ELF-1 (cell line): ENCODE measurements at places on chromosomes 2 and 18.

- no peak for DNase-seq
These were observed 61.0 kb downstream of the ERBB4 start for GRCh38 chr2:212477571-212477970.

GRCh38 chr2:202541137-202541536, 93.6 kb upstream of the FAM117B start:
- DNase-seq: no peak

DNA sequence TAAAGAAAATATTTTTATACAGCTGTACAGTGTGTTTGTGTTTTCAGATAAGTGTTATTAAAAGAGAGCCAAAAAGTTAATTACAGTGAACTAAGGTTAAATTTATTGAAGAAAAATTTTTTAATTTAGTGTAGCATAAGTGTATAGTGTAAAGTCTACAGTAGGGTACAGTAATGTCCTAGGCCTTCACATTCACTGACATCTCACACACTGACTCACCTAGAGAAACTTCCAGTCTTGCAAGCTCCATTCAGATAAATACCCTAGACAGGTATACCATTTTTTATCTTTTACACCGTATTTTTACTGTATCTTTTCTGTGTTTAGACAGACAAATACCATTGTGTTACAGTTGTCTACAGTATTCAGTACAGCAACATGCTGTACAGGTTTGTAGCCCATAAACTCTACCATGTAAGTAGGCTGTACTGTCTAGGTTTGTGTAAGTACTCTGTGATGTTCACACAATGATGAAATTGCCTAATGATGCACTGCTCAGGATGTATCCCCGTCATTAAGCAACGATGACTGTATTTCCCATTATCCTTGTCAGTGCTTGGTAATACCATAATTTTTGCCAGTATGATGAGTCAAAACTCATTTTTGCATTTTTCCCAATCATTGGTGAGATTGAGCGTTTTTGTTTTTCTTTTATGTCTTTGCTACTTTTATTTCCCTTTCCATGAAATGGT, 48.2 kb upstream of the B3GNT2 start:
- DNase-seq: no peak

DNA sequence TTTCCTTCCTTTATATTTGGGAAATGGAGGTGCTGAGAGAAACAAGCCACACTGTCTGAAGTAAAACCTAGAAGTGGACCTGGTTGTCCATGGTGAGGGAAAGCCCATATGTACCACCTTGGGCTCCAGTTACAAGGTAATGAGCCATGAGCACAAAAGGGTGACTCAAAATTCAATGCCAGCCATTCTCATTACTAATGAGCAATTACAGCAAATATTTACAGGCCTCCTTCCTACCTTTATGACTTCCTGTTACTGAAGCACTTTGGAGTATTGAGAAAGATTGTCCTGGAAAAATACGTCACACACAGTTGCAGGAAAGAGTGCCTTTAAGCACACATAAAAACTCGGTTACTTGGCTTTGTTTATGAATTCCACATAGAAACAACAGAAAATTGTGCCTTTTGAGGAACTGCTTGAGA, 9.1 kb downstream of the EPAS1 start:
- DNase-seq: no peak

DNA sequence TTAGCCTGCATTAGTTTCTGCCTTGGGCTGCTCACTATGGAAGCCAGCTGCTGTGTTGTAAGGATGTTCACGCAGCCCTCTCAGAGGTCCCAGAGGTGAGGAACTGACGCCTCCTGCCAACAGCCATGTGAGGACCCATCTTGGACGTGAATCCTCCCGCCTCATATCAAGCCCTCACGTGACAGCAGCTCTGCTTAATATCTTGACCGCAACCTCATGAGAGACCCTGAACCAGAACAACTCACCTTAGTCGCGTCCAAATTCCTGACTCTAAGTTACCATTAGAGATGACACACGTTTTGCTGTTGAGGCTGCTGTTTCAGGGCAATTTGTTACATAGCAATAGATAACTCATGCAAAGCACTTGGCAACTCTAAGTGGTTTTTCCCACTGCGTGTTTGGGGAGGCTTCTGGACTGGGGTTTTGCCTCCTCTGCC, 97.7 kb downstream of the TMEM17 start:
- no peak for DNase-seq

DNA sequence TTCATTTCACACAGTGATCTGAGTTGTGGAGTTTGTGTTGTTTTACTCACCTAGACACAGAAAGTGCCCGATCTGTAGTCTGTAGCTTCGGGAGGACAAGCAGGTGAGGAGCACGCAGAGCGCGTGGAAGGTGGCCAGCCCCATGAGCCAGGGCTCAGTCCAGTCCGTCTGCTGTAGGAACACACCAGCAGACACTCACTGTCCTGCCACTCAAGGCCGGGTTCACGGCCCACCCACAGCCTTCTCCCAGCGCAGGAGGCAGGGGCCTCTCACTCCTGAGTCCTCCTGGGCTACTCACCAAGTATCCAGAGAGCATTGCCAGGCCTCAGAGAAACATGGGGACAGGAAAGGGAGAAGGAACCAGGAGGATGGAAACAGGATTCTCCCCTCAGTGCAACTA, 1.7 kb downstream of the TMEM18 start:
- DNase-seq: no peak

DNA sequence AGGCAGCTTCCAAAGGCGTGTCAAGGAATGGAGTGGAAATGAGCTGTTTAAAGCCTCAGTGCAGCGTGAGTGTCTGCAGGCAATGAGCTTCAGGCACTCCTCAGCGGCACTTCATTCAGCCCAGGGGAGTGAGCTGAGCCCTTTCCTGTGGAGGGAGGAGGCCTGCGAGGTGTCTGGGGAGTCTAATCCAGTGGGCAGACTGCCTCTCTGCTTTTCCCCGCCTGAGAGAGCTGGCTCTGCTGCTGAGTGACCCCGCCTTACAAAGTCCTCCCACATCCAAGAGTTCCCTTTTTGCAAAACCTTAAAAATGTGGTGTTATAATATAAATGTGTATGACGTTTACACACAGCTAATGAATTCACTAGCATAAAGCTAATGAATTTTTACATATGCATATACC, 7.0 kb upstream of the LDLRAD4 start:
- no peak for DNase-seq

- DNase-seq: no peak
These were observed 1.9 kb upstream of the CRACDL start for GRCh38 chr2:98937906-98938305.

GRCh38 chr2:20585359-20585709, 65.6 kb downstream of the HS1BP3 start:
- no peak for DNase-seq

- no peak for DNase-seq
These were observed 11.9 kb downstream of the ZNF516 start for GRCh38 chr18:76482971-76483691.

DNA sequence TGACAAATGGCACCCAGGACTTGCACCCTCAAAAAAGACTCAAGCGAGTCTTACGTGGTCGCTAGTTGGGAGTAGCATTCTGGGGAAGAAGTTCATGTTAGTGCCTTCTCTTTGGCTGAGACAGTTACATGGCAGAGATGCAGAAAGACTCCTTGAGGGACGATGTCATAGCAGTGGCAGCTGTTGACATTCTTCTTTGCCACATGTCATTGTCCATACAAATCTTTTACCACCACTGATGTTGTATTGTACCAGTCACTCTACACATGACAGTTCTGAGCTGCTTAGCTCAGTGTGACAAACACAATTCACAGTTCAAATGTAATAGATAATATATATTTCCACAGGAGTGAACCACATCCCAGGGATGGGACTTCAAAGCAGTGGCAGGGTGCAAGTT, 197.1 kb downstream of the TCF4 start:
- no peak for DNase-seq

GRCh38 chr2:24972315-24972961, 683 bp upstream of the DNAJC27 start:
- peak; percentile 36 for DNase-seq

GRCh38 chr18:49728542-49728941, 84.8 kb downstream of the ACAA2 start:
- DNase-seq: peak; percentile 86

- DNase-seq: no peak
These were observed 70.1 kb downstream of the BCL11A start for GRCh38 chr2:60483401-60483800.

DNA sequence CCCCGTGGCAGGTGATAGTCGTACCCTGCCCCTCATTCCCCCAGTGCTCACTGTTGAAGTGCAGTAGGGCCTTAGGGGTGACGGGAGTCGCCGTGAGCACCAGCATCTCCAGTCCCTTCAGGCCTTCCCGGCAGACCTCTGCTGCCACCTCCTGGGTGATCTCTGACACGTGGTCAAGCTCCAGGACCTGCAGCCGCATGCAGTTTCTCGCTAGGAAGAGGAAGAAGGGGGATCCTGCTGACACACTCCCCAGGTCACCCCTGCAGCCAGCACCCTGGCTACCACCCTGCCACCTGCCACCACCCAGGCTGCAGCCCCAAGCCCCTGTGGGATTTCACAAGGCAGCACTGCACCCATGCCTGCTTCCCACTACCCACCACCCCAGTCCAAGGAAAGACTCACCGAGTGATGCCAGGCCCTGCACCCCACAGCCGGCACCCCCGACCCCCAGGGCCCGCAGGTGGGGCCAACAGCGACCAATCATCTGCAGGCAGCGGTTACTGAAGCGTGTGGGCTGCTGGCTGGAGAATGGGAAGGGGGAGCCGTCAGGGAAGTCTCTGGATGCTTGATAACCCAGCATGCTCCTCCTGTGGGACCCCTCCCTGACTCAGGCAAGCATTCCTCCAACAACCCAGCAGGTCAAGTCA, 23.8 kb downstream of the FBXO41 start:
- DNase-seq: peak; percentile 74

DNA sequence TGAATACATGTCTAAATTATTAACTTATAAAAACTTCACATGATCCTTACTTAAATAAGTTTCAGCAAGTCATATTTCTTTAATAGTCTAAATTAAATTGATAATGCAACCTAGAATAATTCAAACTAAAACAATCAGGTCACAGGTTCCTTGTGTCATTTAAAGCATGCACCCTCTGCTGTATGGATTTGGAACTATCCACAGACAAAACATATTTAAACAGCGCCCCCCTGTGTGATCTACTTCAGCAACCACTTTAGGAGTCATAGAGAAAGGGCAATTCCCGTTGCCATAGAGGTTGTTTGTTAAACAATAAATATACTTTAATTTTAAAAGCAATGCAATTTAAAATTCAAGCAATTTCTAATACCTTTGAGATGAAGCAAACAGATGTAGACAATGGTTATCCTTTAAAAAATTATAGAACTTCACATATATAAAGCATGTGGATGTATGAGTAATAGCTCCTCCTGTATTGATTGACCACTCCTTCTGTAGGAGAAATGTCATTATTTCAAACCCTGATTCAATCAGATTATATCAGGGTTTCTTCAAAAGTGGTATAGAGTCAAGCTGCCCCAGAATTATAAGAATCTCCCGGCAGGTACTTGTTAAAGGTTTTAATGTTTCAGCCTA, 21.2 kb downstream of the GRB14 start:
- peak; percentile 17 for DNase-seq

DNA sequence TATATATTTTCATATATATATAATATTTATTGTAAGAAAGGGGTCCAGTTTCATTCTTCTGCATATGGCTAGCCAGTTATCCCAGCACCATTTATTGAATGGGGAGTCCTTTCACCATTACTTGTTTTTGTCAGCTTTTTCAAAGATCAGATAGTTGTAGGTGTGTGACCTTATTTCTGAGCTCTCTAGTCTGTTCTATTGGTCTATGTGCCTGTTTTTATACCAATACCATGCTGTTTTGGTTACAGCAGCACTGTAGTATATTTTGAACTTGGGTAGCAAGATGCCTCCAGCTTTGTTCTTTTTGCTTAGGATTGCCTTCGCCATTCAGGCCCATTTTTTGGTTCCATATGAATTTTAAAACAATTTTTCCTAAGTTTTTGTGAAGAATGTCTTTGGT, 320.1 kb downstream of the CDH2 start:
- no peak for DNase-seq

DNA sequence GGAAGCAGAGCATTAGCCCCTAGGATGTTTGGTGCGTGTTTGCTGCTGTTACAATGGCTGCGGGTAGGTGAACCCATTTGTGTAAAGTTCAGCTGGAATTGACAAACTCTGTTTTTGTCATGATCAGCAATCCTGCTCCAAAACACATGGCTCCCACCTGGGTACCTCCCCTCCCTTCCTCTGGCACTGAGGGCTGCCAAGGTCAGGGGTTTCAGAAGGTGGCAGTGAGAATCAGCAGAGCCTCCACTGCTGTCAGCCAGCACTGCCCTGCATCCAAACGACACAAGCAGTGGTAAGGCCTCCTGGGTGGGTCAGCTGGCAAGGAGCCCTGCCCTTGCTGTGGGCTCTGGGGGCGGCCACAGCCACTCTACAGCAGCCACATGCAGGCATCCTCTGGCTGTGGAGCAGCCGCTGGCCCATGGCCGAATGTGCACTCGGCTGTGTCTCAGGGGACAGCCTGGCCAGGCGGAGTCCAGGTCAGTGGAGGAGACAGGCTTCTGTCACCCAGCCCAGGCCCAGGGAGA, 32.8 kb upstream of the LDLRAD4 start:
- no peak for DNase-seq

GRCh38 chr2:165920748-165921147, 32.8 kb downstream of the TTC21B start:
- no peak for DNase-seq

- DNase-seq: no peak
These were observed 2.0 kb upstream of the UPP2 start for GRCh38 chr2:158099716-158100115.

GRCh38 chr2:64562148-64562784, 38.1 kb downstream of the AFTPH start:
- no peak for DNase-seq

GRCh38 chr2:199443589-199444130, 14.1 kb downstream of the SATB2 start:
- no peak for DNase-seq
